ENCODE measurements at places on chromosomes 13 and 19.

DNA sequence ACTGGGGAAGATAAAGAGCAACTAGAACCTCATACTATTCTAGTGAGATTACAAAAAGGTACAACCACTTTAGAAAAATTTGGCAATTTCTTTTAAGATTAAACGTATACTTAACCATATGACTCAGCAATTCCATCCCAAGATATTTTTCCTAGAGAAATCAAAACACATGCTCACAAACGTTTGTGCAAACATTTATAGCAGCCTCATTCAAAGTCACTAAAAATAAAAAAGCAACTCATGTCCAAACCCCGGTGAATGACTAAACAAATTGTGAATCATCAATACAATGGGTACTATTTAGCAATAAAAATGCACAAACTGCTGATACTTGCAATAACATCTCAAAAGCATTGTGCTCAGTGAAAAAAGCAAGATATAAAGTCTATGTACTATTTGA lies 121.5 kb downstream of the FRY start:
- DNase-seq = no peak

DNA sequence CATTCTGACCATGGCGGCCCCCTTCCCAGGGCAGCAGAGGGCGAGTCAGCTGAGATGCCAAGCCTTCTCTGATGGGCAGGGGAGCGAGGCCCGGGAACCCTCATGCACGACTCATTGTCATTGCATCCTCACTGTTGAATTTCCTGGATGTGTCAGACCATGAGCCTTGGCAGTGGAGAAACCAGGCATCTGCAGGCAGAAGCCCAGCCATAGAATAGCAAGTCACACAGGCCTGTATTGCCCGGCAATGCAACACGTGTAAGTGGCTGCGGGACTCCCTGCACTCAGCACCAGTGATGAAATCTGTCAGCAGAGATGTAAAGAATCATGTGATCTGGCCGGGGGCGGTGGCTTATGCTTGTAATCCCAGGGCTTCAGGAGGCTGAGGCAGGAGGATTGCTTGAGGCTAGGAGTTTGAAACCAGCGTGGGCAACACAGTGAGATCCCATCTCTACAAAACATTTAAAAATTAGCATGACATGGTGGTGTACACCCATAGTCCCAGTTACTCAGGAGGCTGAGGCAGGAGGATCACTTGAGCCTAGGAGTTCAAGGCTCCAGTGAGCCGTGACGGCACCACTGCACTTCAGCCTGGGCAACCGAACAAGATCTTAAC lies 199.7 kb downstream of the KATNAL1 start:
- no peak for DNase-seq

DNA sequence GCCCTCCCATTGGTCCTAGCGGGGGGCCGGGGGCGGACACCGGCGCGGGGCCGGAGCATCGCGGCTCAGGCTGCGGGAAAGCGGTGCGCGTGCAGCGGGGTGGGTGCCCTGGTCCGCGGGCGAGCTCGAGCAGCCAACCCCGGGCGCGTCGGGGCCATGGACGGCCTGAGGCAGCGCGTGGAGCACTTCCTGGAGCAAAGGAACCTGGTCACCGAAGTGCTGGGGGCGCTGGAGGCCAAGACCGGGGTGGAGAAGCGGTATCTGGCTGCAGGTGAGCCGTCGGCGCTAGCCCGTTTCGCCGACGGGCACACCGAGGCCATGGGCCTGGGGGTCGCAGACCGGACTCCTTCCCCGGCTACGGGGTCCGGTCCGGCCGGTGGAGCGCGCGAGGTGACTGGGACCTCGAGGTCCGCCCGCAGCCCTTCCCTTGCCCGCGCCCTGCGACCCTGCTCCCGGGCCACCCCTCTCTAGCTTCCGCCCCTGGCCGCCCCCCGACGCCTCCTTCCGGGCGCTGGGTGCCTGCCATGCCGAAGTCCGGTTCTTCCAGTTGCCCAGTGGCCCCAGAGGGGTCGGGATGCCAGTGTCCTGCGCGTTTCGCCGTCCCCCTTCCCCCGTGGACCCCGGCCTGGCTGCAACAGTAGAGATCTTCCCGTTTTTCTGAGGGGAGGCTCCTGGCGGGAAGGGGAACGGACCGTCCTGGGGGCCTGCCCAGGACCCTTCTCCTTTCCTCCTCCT lies at the start of gene REEP6:
REEP6 (plus strand) TSS at position 68 of the 735 bp plus-strand sequence; CDS start at position 157, 89 bp downstream.
- no peak for DNase-seq

GRCh38 chr13:78036841-78037240 lies 118.2 kb upstream of the EDNRB start:
- no peak for DNase-seq

DNA sequence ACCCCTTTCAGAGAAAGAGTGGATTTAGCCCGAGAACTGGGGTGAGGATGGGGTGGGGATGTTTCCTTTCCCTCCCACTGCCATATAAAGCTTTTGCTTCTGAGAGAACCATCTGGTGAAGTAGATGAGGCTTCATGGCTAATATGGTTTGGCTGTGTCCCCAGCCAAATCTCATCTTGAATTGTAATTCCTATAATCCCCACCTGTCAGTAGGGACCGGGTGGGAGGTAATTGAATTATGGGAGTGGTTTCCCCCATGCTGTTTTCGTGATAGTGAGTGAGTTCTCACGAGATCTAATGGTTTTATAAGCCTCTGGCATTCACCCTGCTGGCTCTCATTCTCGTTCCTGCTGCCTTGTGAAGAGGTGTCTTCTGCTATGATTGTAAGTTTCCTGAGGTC lies 270.9 kb downstream of the LMO7 start:
- no peak for DNase-seq
